ENCODE measurements at places on chromosomes 11 and 22.

DNA sequence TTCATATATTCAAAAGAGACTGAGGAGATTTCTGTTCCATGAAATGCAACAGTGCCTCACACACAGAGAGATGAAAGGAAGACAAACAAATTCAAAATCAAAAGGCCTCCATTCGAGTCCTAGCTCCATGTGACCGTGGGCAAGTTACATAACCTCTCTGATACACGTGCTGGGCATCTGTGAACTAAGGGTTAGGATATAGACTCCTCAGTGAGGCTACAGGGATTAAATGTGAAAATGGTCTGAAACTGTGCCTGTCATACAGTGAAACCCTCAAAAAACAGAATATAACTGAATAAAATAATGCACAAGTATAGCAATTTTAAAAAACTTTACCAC lies 111.8 kb upstream of the MTMR2 start:
- no peak for DNase-seq

DNA sequence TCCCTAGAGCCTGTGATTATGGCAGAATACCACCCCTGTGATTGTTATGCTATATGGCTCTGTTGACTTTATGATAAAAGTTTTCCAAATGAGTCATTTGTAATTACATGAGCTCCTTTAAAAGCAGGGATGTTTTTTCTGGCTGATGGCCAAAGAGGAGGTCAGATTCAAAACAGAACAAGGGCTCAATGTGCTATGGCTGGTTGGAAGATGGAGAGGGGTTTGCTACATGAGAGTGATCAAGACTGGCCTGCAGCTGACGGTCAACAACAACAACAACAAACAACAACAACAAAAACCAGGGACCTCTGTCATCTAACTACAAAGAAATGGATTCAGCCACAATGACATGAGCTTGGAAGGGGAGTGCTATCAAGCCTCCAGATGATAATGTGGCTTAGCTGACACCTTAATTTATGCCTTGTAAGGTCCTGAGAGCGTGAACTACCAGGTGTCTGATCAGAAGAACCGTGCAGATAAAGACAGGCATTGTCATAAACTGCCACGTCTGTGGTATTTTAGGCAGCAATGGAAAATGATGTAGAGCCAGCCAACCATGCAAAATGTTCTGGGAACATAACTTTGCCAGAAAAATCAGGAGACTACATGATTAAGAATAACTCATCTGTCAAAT lies 47.2 kb downstream of the PIWIL3 start:
- no peak for DNase-seq

GRCh38 chr11:75924966-75925784 lies 110.2 kb downstream of the UVRAG start:
- DNase-seq: no peak

- DNase-seq: peak; percentile 51
These were observed 125.1 kb downstream of the SERGEF start for GRCh38 chr11:17887779-17888178.

DNA sequence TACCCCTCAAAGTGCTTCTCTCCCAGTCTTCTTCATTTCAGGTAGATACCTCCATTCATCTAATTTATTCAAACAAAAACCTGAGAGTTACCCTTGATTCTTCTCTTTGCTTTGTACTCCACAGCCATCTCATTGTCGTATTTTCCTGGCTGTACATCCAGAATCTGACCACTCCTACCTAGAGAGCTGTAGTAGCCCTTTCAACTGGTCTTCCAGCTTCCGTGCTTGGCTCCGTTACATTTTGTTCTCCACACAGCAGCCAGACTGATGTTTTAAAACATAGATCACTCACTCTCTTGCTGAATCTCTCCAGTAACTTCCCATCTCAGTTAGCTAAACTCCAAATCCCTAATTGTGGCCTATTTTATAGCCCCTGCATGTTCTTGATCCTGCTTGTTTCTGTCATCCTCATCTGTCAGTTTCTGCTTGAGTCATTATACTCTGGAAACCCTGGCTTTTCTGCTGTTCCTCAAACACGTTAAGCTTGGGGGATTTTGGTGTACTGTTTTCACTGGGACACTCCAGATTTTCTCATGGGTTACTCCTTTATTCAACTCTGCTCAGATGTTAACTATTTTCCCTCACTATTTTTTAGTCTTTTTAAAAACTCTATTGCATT lies 7.4 kb downstream of the SPCS2 start:
- no peak for DNase-seq

DNA sequence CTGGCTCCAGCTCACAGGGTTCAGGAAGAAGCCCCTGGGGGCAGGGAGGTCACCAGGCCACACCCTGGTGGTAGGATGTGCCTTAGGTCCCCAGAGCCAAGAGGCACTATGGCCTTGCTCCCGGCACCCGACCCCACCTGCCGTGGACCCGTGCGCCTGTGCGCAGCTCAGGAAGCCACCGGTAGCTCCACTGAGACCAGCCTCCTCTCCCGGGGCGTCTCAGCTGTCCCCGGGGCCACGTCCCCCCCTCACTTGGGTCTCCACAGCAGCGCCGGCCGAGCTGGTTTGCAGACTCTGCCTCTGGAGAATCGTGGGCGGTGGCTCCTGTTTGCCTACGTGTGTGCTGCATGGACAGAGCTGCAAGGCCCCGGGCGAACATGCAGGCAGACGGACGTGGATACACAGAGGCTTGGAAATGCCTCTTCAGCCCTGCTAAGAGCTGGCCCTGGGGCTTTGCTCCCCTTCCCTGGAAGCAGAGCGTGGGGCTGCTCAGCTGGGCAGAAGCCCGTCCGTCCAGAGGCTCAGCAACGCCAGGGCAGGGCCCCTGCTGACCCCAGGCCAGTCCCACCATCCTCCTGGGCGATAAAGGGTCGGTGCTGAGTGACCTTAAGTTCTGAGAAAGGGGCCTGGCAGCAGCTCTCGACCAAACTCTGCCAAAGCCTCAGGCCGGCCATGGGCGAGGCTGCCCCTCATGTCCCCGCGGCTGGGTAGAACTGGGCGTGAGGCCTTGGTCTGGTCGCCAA lies 15.3 kb upstream of the MUC5B start:
- no peak for DNase-seq

GRCh38 chr11:72239849-72240460 lies 4.0 kb downstream of the PHOX2A start:
- DNase-seq: no peak

- no peak for DNase-seq
These were observed 135.1 kb downstream of the RAB38 start for GRCh38 chr11:88040148-88040496.

DNA sequence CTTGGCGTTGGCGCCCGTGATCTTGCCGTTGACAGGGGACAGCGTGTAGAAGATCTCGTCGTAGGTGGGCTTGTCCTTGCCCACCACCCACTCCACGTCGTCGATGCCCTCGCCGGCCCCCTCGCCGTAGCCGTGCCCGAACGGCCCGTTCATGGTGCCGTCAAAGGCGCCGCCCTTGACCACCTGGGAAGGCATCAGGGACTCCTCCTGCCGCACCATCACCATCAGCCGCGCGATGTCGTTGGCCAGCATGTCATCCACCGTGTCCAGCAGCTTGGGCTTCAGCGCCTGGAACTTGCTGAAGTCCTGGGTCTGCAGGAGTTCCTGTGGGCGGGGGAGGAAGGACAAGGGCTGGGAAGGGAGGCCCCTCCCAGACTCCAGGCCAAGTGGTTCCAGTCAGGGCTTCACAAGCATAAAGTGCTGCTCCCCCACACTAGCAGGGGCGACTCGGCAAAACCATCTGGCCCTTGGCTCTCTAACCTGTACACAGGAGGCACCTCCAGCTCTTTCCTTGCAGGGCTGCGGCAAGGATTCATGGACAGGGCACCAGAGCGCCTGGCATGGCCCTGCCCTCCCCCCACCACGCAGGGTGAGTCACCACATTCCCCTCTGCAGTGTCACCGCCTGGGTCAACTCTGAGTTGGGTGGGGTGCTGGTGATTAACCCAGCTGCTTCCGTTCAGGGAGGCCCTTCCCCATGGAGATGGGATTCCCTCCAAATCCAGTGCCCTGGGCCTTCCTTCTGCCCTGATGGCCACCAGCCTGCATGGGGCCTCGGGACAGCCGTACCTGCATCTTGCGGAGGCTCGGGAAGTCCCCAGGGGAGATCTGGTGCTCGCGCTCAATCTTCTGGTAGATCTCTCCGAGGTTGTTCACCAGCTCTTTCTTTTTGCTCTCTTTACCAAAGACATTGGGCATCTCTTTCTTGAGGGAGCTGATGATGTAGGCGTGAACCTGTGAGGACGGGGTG lies 10.4 kb upstream of the CDC42BPG start:
- no peak for DNase-seq

GRCh38 chr11:46681814-46682213 lies 18.6 kb downstream of the ARHGAP1 start:
- DNase-seq: no peak

- no peak for DNase-seq
These were observed 38.3 kb upstream of the HMGXB4 start for GRCh38 chr22:35219012-35219411.

DNA sequence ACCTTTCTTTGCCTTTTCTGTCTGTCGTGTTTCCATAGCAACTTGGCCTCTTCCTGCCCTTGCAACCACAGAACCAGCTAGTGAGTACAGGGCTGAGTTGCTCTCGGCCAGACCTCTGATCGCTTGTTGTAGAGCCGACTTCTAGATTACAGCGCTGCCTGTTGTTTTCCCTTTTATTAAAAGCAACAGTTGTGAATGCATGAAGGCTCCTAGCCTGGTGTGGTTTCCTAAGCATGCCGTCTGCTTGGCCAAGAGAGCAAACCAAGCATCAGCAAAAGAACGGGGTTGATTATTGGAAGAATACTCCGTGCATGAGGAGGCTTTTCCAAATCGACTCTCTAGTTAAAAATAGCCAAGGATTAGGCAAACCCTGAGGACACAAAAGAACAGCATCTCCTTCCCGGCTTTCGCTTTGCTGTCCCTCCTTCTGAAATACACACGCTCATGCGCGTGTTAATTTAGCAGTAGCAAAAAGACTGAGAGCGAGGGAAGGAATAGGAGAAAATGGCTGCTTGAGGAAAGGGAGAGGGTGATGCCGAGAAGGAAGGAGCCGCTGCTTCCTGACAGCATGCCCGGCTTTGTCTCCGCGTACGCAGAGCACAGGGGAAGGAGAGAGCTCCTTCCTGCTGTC lies 71.5 kb upstream of the TTC12 start:
- peak; percentile 16 for DNase-seq

DNA sequence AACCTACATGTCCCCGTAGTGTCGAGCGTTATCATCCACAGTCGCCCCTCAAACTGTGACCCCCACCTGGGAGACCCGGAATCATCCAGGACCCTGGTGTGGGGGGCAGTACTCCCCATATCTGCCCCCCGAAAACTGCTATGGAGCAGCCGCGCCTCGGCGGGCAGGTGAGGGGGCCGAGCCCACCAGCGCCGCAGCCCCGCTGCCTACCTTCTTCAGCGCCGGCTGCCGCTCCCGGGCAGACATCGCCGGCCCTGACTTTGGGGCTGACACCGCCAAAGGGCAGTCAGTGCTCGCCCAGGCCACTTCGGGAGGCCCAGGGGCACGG lies 825 bp downstream of the ARHGAP20 start:
- no peak for DNase-seq

GRCh38 chr11:33259869-33260268 lies 2.7 kb downstream of the HIPK3 start:
- no peak for DNase-seq

GRCh38 chr11:103170865-103171264 lies 61.6 kb downstream of the DYNC2H1 start:
- no peak for DNase-seq

GRCh38 chr11:73931951-73932350 lies 18.9 kb upstream of the DNAJB13 start:
- no peak for DNase-seq

DNA sequence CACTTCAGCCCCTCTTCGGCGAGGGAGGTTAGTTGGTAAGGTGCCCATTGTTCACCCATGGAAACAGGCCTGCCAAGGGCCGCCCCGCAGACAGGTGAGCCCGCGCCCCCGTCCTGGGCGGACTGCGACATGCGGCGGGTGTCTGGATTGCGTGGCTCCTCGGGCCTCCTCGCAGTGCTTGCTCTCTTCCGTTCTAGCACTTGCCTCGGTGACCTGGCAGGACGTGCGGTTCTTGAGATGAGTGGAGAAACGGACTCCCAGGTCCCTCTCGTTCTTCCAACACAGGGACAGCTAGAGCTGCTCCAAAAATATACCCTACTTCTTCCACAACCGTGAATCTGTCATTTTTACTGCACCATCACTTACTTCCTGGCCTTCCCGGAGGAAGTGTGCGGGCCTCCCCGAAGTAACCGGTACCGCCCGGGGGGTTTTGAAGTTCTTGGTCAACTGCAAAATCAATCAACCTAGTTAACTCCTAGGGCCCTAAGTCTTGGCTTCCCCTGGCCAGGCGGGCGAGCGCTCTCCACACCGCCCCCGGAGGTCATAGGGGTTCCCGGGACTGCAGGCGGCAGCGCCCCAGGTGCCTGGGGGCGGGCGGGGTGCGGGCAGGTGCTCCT lies 745 bp upstream of the ZBTB44 start:
- no peak for DNase-seq

GRCh38 chr22:23722160-23722559 lies 28.8 kb downstream of the ZNF70 start:
- DNase-seq: no peak

- DNase-seq: no peak
These were observed 219.1 kb upstream of the CCDC179 start for GRCh38 chr11:23079382-23079813.

GRCh38 chr11:27718863-27719545 lies 18.7 kb upstream of the BDNF start:
- peak; percentile 63 for DNase-seq

DNA sequence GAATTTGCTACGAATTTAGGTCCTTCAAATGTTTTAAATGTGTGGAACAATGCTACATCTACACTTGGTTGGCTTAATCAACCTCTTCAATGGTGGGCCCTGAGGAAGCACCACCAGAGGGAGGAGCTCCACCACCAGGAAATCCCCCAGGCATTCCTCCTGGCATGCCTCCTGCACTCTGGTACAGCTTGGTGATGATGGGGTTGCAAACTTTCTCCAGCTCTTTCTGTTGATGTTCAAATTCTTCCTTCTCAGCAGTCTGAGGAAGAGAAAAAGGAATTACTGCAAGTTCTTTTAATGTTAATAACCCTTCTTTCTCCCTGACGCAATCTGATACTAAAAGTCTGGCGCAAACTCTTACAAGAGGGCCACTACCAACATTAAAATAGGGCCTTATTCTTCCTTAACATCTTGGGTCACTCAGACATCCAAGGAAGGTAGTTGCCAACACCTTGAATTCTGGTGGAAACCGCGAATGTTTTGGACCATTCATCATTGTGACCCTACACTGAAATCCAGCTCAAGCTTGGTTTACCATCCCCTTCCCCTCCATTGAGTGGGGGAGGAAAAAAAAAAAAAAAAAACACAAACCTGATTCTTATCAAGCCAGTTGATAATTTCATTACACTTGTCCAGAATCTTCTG lies 4.2 kb downstream of the HSPA8 start:
- no peak for DNase-seq

GRCh38 chr11:83836883-83837654 lies 550.9 kb upstream of the CCDC90B start:
- DNase-seq: peak; percentile 36

GRCh38 chr11:3914805-3915204 lies 59.3 kb downstream of the STIM1 start:
- no peak for DNase-seq

- no peak for DNase-seq
These were observed 150.9 kb upstream of the THY1 start for GRCh38 chr11:119573858-119574257.

All from NCI-H2227 treated with DMSO at 0.1 percent for 48 hours (cell line).